ENCODE measurements at places on chromosomes 11 and 22. TPM values are rescaled to one million over a fixed set of nuclear protein-coding genes. Genes with fewer than 3 reads are reported as not detected.

The NFAM1 gene
- total RNA-seq = 0.21 TPM

The EMID1 gene
- total RNA-seq = not detected

The UPK3A gene
- total RNA-seq = not detected

DNA sequence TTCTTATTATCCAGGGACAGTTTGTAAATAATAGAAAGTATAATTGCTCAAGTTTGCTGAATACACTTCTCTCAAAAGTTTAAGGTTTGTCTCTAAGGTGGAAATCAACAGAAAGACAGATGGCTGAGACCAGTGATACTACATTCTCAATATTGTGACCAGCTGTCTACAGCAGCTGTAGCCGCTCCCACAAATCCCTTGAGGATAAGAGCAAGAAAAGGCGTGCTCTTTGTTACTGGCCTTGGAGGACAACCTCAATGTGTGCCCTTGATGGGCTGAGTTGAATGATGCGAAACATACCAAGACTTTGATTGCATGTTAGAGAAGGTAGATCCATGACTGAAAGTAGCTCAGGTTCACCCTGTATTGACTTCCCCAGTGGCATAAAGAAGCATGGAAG is 6.1 kb downstream of the OR6M1 start:
- H3K36me3 ChIP-seq = no peaks in the 10 kb centered on the region
- no peak for DNase-seq
- H3K27me3 ChIP-seq = no peaks in the 10 kb centered on the region
- no peak overlapping the region for H3K4me3 ChIP-seq
- H3K4me1 ChIP-seq = no peaks in the 10 kb centered on the region
- H3K27ac ChIP-seq = no peak overlapping the region

- peaks cover 2% of the 10 kb centered on the region for H3K27me3 ChIP-seq
- no peak overlapping the region for H3K27ac ChIP-seq
- H3K36me3 ChIP-seq = peaks cover 4% of the 10 kb centered on the region
- H3K4me3 ChIP-seq = no peak overlapping the region
- peaks cover 59% of the 10 kb centered on the region for H3K4me1 ChIP-seq
Observed at GRCh38 chr22:17769716-17770082, 4.6 kb downstream of the BID start.

DNA sequence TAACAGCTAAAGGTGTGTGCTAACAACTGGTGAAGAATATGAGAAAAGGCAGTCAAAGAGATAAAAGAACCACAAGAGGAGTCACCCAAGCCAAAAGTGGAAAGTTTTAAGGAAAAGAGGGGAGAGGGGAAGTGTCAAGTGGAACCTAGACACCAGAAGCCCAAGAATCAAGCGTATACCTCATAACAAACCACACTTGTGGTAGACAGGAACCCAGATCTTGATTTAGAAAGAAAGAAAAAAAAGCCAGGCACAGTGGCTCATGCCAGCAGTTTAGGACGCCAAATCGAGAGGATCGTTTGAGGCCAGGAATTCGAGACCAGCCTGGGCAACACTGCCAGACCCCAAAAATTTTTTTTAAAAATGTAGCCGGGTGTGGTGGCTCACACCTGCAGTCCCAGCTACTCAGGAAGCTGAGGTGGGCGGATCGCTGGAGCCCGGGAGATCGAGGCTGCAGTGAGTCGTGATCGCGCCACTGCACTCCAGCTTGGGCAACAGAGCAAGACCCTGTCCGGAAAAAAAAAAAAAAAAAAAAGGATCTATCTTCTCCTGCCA is 877 bp downstream of the SLC25A17 start:
- peaks cover 30% of the 10 kb centered on the region for H3K4me1 ChIP-seq
- no peaks in the 10 kb centered on the region for H3K27me3 ChIP-seq
- H3K27ac ChIP-seq = peak overlapping the region; percentile 92
- H3K4me3 ChIP-seq = peak overlapping the region; percentile 88
- DNase-seq = no peak

DNA sequence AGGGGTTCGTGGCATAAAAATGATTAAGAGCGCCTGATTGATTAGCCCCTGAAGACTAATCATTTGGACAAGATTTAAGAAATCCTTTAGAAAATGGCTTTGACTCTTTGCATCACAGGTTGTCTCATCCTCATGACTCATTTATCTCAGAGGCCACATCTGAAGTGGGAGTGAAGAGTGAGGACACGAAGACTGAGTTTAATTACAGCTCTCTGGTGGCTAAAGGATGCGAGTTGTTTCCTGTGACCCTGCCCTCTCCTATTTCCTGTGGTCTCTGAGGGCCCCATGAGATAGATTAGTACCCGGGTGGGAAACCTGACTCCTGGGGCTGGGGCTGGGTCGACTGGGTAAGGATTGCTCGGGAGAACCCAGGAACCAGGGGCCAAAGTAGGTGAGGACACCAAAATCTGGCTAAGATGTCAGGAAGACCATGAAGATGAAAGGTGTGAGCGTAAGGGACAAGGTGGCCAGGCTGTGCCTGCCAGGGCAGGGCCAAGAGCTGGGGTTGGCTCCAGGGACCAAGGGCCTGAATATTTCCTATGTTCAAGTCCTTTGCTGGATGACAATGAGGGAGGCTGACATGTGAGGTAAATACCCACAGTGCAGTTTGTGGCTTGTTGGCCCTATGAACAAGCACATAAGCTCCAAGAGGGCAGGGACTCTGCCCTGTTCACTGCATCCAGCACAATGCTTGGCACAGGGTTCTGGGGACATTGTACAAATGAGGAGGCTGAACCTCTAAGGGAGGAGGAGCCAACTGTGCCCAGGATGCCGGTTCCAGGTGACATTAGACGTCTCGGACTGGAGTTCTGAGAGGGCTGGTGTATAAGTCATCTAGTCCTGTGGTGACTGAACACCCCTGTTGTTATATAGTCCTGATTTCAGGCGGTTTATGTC is 3.6 kb downstream of the OTOG start:
- no peak for DNase-seq
- H3K4me1 ChIP-seq = peaks cover 3% of the 10 kb centered on the region
- peaks cover 18% of the 10 kb centered on the region for H3K27me3 ChIP-seq
- no peaks in the 10 kb centered on the region for H3K36me3 ChIP-seq
- H3K4me3 ChIP-seq = no peak overlapping the region

DNA sequence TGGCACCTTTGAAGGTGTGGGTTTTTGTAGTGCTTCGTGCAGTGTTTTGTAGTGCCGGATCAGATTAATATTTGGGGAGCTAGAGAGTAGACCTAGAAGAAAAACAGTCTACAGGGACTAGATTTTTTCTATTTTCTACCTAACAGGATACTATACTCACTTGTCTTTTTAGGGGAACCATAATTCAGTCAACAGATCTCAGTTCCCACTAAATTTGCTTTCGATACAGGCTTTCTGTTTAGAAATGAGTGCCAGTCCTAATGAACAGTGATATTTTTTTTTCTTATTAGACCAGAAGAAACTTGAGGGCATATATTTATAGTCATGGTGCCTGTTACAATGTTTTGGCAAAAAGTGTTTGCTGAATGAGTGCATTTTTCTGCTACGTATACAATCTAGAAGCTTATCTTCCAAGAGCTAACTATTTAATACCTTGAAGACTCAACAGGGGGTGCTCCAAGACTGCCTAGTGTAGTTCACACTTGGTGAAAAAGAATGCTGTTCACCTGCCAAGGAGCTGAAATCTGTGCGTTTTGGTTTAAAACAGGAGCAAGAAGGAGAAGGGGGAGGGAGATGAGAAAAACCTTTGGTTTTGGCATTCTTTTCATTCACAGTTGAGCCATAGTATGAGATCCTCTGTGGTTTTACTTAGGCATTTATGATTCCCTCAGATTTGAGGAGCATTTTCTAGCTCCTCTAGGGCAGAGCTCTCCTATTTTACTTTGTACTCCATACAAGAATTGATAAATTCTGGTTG is 44.9 kb upstream of the VSTM5 start:
- peak; percentile 19 for DNase-seq
- H3K27ac ChIP-seq = no peak overlapping the region
- H3K27me3 ChIP-seq = peaks cover 35% of the 10 kb centered on the region
